ENCODE measurements at places on chromosomes 7 and 10. TPM values are rescaled to one million over a fixed set of nuclear protein-coding genes. Genes with fewer than 3 reads are reported as not detected.

Gene HOXA7
- not detected for total RNA-seq

Gene CNTNAP2
- not detected for total RNA-seq

GRCh38 chr10:82277591-82277990 is 402.6 kb downstream of the NRG3 start:
- no peak for DNase-seq
- no peaks in the 10 kb centered on the region for H3K36me3 ChIP-seq
- no peak overlapping the region for H3K4me3 ChIP-seq
- no peaks in the 10 kb centered on the region for H3K27me3 ChIP-seq

- H3K36me3 ChIP-seq, result no peaks in the 10 kb centered on the region
- H3K27me3 ChIP-seq, result peaks cover 12% of the 10 kb centered on the region
- DNase-seq, result no peak
- H3K27ac ChIP-seq, result no peak overlapping the region
- H3K4me3 ChIP-seq, result no peak overlapping the region
These were observed 130.9 kb downstream of the EMX2 start for GRCh38 chr10:117673230-117674010.

DNA sequence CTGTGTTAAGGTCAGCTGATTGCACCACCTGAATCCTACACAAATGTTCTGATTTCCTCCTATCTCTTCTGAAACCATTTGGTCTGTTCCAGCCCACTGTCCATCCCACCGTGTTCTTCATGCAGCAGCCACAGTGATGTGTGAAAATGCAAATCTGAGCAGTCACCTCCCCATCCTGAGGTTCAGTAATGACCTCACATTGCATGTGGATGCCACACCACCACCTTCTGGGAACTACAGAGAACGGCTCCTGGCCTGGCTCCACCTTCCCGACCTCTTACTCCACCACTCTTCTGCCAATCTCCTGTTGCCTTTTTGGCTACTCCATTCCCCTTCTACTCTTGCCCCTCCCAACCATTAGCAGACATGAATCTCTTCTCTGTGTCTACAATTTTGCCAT is 244.4 kb downstream of the TNS3 start:
- DNase-seq, result no peak
- no peak overlapping the region for H3K4me3 ChIP-seq
- H3K36me3 ChIP-seq, result no peaks in the 10 kb centered on the region
- H3K4me1 ChIP-seq, result no peaks in the 10 kb centered on the region

- no peak overlapping the region for H3K27ac ChIP-seq
- no peaks in the 10 kb centered on the region for H3K4me1 ChIP-seq
- H3K27me3 ChIP-seq, result no peaks in the 10 kb centered on the region
- no peak for DNase-seq
- H3K4me3 ChIP-seq, result no peak overlapping the region
- H3K36me3 ChIP-seq, result no peaks in the 10 kb centered on the region
These were observed 268.1 kb downstream of the CAMK1D start for GRCh38 chr10:12617191-12618175.
